Bronchial epithelial cell (primary cell): ENCODE measurements at places on chromosomes 7 and 10. TPM values are rescaled to one million over a fixed set of nuclear protein-coding genes. Genes with fewer than 3 reads are reported as not detected.

The HDAC9 gene
- total RNA-seq = 12.1 and 18.9 TPM in 2 replicates

The HBP1 gene
- total RNA-seq = 66.7 and 69.5 TPM in 2 replicates

GRCh38 chr7:77579797-77580196 is 42.7 kb downstream of the PTPN12 start:
- peak; percentile 12 for DNase-seq

GRCh38 chr7:149716932-149717307 is 56.5 kb downstream of the ZNF467 start:
- no peak for DNase-seq

GRCh38 chr7:107017965-107018719 is 26.4 kb upstream of the PRKAR2B start:
- no peak for DNase-seq

GRCh38 chr10:117550599-117551329 is 8.2 kb downstream of the EMX2 start:
- no peak for DNase-seq

GRCh38 chr10:44576702-44577191 is 191.8 kb upstream of the CXCL12 start:
- DNase-seq = no peak

DNA sequence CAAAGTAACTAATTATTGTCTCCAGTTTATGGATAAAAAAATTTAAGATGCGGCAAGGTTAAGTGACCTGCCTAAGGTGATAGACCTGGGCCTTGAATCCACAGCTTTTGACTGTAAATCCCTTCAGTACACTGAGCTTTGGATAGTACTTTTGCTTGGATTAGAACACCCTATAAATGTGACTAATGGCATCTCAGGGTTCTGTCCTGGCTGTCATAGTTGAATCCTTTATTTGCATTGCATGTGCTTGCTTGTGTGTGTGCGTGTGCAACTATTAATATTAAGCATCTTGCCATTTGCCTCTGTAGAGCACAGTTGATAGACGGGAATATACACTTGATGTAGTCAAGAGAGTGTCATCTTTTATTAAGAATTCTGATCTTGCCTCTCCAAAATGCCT is 228.0 kb downstream of the AUTS2 start:
- DNase-seq = no peak

DNA sequence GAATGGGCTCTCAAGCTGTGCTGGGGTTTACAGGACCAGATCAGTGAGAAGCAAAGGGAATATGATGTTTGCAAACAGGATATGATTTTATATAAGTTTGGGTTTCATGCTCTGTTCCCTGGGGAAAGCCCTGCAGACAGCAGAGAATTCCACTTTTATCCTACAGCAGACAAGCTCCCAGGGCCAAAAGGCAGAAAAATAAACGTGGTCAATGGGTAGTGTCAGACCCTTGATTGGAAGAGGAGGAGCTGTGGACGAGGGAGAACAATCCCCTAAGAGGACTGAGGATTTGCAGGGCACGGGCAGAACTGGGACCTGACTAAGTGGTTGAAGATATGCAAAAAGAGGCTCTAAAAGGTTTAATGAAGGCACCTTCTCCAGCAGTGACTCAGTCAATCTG is 275.3 kb downstream of the HDAC9 start:
- no peak for DNase-seq

- peak; percentile 17 for DNase-seq
These were observed 42.6 kb downstream of the TYW1B start for GRCh38 chr7:72785166-72785955.

GRCh38 chr7:1121886-1122831 is 34.2 kb downstream of the GPER1 start:
- no peak for DNase-seq

- peak; percentile 32 for DNase-seq
These were observed 32.2 kb upstream of the CUBN start for GRCh38 chr10:17161775-17162174.

- DNase-seq = no peak
These were observed 6.5 kb upstream of the RBM20 start for GRCh38 chr10:110637558-110638053.

- DNase-seq = peak; percentile 93
These were observed 1.4 kb upstream of the DHTKD1 start for GRCh38 chr10:12067336-12067735.

DNA sequence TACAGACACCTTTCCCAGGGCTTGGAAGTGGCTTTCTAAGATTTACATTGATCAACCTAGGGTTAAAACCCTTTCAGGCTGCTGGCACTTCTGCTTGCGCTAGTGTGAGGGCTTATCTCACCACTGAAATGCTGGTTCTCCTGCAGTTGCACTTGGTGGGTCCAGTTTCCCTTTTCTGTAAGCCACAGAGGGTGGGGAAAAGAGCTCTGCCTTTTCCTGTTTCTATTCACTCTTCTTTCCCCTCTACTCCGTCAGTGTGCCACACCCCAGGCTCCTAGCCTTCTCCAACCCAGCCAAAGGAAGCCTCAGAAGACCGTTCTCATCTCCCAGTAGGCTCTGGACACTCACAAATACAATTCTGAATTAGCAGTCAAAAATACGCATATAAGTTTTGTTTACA is 19.0 kb upstream of the CAPZA2 start:
- no peak for DNase-seq

GRCh38 chr7:70037171-70037933 is 439.1 kb downstream of the AUTS2 start:
- no peak for DNase-seq

DNA sequence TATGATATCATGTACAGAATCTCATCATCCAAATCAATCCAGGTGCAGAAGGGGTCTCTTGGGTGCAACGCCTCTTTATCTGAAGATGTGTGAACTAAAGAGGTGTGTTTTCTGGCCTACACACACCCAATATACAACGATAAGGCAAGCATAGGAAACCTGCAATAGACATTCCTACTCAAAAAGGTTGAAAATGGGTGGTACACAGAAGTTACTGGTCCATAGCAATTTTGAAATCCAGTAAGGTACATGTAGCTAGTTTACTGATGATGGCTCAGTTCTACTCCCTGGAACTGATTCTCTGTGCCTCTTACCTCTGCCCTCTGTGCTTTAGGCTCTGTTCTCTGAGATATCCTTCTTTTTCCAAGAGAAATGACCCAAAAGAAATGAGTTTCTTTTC is 22.2 kb upstream of the CCDC3 start:
- DNase-seq = no peak
